ENCODE measurements at places on chromosomes 11 and 22. TPM values are rescaled to one million over a fixed set of nuclear protein-coding genes. Genes with fewer than 3 reads are reported as not detected.

DNA sequence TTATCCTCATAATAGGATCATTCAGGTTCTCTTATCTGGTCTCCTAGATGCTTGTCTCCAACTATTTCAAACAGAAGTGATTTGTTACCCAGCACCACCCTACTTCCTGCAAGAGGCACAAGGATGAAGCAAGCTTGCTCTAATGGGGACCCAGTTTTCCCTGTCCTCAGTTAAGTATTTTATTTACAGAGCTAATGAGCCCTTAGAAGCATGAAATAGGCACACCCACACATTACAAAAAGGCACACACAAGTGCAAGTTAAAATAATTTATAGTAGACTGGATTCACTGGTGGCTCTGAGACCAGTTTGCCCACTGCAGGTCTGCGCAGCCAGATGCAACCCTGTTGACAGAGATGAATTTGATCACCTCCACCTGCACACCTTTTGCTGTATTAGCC lies 167.5 kb downstream of the KIRREL3 start:
- no peaks in the 10 kb centered on the region for H3K27me3 ChIP-seq
- no peaks in the 10 kb centered on the region for H3K36me3 ChIP-seq
- no peaks in the 10 kb centered on the region for H3K4me1 ChIP-seq
- DNase-seq: no peak
- no peak overlapping the region for H3K4me3 ChIP-seq

DNA sequence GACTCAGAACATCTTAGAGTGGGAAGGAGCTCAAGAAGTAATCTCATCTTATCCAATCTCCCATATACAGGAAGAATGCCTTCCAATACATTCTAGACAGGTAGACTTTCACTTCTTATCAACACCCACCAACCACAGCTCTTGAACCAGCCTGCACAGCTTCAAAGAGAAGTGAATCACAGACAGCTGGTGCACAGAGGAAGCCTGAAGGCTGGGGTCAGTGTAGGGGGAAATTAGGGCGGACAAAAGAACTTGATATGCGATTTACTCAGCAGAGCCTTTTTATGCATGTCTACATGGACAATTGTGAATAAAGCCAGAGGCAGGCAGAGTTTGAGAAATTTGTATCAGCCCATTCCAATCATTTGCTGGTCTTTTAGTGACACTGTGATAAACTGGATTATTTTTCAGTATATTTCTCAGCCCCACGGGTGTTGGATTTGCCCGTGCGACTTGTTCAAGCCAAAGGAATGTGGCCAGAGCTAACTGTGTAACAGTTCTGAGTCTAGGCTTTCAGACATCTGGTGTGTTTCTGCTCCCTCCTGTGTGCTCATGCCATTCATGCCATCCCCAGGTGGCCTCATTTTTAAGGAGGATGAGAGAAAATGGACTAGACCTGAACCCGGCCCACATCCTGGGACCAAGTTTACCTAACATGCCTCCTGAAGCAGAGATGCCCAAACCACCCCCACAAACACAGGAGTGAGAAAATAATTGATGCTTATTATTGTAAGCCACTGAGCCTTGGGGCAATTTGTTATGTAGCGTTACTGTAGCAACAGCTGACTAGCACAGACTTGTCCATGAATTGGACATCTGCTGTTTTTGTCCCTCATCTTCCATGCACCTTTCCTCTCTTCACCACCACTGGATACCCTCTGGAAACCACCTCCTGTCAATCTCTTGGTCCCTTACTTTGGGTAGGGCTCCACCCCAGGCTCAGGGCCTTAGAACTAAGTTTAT lies 137.5 kb upstream of the HSD17B12 start:
- no peak overlapping the region for H3K27ac ChIP-seq
- H3K27me3 ChIP-seq: peaks cover 21% of the 10 kb centered on the region
- H3K4me1 ChIP-seq: peaks cover 3% of the 10 kb centered on the region
- no peaks in the 10 kb centered on the region for H3K36me3 ChIP-seq
- DNase-seq: no peak
- H3K4me3 ChIP-seq: no peak overlapping the region

DNA sequence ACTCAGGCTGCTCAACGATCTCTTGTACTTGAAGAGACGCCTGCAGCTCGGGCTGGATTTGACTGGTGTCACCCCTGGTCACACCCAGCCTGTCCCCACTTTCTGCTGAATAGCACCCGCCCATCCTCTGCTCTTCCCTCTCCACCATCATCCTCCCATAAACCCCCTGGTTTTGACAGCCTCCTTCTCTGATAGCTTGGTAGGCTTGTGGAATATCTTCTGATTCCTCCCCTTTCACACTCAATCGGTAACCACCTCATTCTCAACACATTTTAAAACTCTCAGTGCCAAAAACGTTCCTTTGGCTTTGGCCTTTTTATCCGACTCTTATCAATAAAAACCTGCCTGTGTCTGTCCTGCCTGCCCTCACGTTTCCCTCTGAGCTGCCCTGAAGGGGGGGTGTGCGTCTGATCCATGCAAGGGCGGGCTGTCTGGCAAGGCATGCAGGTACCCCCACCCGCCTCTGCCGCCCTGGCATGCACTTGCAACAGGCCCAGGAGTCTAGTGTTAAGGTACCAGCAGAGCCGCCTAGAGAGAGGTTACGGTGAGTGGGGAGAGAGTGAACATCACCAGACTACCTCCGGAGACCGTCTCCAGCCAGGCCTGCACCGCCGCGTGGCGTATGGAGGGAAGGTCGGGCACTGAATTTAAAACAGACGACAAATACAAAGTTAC lies 51.7 kb upstream of the BID start:
- no peak for DNase-seq
- H3K36me3 ChIP-seq: peaks cover 4% of the 10 kb centered on the region
- H3K4me3 ChIP-seq: no peak overlapping the region
- H3K27ac ChIP-seq: no peak overlapping the region
- H3K27me3 ChIP-seq: no peaks in the 10 kb centered on the region
- peaks cover 3% of the 10 kb centered on the region for H3K4me1 ChIP-seq

FAM181B gene
- 0.12 TPM for total RNA-seq

MPPED2 gene
- total RNA-seq: 1.3 TPM
